ENCODE measurements at places on chromosomes 2 and 18.

DNA sequence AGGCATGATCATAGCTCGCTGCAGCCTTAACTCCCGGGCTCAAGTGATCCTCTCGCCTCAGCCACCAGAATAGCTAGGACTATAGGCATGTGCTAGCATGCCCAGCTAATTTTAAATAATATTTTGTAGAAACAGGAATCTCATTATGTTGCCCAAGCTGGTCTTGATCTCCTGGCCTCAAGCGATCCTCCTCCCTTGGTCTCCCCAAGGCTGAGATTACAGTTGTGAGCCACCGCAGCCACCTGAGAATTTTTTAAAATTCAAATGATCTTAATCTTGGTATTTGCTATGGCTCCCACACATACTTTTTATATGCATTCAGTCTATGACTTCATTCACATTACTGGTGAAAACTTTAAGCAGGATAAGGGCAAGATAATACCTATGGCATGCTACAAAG is 13.1 kb downstream of the KRCC1 start:
- no peak for DNase-seq

DNA sequence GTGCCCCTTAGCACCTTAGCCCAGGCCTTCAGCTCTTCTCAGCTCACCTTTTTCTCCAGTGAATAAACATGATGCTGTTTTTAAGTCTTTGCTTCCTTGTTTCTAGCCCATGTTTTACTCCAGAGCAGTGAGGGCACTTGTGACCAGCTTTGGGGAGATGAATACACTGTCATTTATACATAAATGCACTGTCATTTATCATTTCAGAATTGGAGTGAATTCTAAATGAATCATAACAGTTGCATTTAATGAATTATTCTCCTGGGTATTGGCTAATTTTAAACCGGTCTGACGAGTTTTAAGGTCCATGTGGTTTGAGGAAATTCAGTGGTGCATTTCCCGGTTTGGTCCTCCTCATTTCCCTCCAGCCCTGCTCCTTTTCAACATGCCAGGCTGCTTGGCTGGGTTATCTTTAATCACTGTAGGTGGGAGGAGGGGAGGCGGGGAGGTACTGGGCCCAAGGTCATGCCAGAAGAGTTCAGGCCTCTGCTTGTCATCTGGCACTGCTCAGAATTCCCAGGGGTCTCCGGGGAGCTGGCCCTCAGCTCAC is 23.9 kb downstream of the PRKCE start:
- no peak for DNase-seq

DNA sequence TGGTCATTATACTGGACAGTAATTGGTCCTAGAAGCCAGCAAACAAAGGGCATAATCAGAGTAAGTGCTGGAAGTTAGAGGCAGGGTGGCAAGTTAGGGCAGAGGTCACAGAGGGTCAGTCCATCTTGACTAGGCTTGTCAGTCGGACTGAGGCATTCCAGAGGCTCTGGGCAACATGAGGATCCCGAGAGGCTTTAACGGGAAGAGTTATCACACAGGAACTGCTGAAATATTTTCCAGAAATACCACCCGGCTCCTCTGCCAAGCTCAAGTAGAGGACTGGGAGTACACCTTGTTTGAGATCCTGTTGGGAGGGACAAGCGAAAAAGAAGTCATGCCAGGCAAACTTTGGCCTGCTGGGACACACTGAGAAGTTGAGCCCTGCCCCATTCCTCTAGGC is 13.7 kb downstream of the C2orf81 start:
- DNase-seq: no peak

DNA sequence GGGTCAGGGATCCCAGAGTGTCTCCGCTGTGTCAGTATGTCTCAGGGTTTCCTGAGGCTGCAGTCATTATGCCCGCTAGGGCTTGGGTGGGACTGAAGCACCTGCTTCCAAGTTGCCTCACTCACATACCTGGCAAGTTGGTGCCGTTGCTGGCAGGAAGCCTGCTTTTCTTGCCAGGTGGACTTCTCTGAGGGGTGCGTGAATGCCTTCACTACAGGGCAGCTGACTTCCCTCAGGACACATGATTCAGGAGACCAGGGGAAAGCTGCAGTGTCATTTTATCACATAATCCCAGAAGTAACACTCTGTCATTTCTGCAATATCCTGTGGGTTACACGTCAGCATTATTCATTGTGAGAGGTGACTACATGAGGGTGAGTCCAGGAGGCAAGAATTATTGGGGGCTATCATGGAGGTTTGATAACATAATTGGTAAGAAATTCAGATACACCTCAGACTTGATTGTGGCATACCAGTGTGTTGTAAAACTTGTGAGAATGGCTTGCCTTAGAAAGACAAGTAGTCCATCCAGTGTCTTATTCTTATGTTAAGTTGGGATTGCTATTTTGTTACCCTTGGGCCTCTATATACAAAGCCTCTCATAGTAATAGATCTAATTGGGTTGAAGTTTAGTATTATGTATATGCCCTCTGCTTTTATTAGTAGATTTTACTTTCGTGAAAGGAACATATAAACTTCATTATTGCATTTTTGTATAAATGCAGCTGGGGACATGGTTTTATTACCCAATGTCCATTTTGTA is 44.1 kb downstream of the NEDD4L start:
- DNase-seq: no peak

DNA sequence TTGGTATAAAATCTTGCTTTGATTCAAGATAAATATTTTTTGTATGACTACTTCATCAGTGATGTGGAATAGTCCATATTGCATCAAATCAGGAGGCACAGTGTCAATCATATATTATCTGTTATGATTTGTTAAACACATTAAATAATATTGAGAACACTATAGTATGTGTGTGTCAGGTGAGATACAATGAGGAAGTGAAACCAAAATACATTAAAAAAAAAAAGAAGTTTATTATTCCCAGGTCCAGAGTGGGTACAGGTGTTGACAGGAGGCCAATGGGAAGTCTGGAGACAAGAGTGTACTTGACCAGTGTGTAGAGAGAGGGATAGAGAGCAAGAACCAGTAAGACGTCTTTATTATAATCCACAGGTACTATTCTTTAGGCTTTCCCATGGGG is 292.6 kb downstream of the FSIP2 start:
- DNase-seq: no peak

GRCh38 chr2:218229851-218230250 is 12.9 kb downstream of the ARPC2 start:
- no peak for DNase-seq

DNA sequence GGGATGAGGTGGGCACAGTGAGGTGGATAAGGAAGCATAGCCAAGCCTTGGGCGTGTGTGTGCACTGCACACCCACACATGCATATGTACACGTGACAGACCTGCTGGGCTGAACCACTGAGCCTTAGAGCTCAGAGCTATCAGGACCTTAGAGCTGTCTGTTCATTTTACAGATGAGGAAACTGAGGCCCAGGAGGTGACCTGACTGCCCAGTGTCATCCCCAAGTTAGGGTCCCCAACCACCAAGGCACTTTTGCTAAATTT is 8.2 kb upstream of the SNED1 start:
- no peak for DNase-seq

GRCh38 chr2:161134547-161135518 is 25.4 kb upstream of the TANK start:
- DNase-seq: no peak

GRCh38 chr18:68152770-68153169 is 562.1 kb downstream of the TMX3 start:
- no peak for DNase-seq

DNA sequence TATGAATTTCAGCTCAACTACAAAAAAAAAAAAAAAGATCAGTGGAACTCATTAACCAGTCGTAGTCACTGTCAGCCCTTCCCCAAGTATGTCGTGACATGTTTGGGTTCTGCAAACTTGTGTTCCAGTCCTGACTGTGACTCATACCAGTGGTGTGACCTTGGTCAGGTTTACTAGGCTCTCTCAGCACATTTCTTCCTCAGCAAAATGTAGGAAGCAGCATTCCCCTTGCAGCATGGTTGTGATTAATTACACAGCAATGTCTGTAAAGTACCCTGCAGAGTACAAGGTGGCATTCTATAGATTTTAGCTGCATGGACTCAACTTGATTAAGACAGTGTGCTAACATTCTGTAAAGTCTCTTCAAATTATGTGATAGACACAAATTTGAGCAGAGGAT is 156.9 kb downstream of the LAMA1 start:
- DNase-seq: no peak

DNA sequence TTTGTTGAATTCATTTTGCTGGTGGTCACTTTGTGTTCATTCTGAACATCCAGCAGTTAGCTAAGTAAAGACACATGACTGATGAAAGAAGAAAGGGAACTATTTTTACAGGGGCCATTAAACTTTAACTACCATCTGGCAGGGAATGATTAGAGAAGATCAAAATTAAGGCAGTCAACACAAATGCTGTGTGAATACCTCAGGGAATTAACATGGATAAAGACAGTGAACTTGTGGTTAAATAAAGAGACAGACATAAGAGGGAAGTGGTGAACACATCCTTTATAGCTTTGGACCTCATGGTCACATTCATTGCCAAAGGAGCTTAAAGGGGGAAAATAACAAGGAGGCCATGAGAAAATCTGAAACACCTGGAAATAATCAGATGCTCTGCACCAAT is 52.6 kb upstream of the ATP5MC3 start:
- DNase-seq: no peak

- DNase-seq: no peak
Observed at GRCh38 chr2:194545978-194546377, 1111.0 kb upstream of the SLC39A10 start.

DNA sequence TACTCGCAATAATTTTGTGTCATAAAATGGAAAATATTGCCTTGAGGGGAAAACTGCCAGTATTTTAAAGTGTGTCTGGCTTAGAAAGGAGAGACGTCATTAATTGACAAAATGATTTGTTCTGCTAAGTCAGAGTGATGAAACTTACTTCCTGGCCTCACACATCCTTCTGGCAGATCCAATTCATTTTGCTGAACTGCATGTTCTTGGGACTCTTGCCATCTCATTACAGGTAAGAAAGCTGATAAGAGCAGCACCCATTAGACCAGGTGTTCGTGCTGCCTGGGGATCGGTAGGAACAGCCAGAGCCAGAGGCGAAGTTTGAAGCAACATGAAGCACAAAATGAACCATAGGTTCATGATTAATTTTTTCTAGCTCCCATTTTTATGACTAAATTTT is 38.0 kb downstream of the KCNE4 start:
- no peak for DNase-seq

- DNase-seq: peak; percentile 64
Observed at GRCh38 chr2:24930768-24931167, 10.7 kb upstream of the ADCY3 start.

- no peak for DNase-seq
Observed at GRCh38 chr2:268323-268722, 3.6 kb downstream of the ACP1 start.

- DNase-seq: no peak
Observed at GRCh38 chr2:79789811-79790210, 277.0 kb downstream of the CTNNA2 start.

DNA sequence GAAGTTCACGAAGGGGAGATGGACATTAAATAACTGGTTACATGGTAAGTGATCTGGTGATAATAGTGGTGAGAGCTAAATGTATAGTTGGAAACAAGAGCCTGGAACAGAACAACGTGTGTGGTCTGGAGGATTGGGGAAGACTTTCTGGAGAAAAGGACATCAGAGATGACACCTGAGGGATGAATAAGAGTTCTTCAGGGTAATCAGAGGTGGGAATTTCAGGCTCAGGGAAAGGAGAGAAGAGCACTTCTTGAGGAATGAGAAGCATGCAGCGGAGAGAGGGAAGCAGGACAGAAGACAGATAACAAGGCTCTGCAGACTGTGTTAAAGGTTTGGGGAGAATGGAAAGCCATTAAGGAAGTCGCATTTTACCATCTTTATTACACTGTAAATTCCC is 450.7 kb downstream of the TNS1 start:
- peak; percentile 5 for DNase-seq

DNA sequence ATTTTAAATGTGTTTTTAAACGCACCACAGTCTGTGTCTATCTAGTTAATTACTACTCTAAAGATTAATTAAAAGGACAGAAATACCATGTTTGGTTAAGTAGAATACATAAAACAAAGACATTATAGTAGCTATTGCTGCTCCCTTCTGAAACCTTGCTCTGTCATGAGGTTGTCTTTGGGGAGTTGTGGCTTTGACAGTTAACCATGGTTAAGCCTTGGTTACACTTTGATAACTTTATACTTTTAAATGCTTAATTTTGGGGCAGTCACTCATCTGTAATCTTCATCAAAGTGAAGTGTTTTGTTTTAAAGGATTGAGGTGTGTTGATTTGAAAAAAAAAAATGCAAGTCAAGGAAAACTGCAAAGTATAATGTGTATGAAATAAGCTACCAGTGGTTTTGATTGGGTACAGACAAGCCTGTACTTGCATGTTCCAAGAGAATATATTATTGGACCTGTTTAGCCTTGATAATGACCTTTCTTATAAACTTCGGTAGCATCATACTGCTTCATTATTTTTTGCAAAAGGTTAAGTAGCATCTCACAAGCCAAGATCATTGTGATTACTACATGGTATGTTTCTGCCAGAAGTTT is 29.8 kb upstream of the TBR1 start:
- DNase-seq: no peak

GRCh38 chr2:50602636-50603327 is 429.1 kb downstream of the NRXN1 start:
- DNase-seq: no peak

- no peak for DNase-seq
Observed at GRCh38 chr18:26746398-26746797, 119.1 kb downstream of the AQP4 start.

- DNase-seq: no peak
Observed at GRCh38 chr2:190339394-190339793, 4.0 kb upstream of the INPP1 start.

GRCh38 chr2:17301437-17301836 is 216.8 kb downstream of the RAD51AP2 start:
- no peak for DNase-seq

DNA sequence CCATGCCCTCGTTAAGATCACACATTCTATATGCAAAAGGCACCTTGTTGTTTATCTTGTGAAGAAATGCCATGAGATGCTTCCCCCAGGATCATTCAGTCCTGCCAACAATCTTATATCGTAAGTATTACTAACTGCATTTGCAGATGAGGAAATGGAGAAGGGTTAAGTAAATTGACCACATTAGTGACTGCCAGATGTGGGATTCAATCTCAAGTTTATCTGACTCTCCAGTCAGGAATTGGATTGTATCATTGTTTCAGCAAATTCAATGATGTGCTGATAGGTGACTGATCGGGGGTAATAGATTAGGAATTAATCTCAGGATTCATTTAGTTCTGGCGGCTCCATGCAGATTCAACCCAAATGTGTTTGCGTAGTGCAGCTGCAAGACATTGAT is 106.2 kb downstream of the CNTNAP5 start:
- DNase-seq: no peak

Data from osteocyte (in vitro differentiated cells).